ENCODE measurements at places on chromosomes 1 and 21.

DNA sequence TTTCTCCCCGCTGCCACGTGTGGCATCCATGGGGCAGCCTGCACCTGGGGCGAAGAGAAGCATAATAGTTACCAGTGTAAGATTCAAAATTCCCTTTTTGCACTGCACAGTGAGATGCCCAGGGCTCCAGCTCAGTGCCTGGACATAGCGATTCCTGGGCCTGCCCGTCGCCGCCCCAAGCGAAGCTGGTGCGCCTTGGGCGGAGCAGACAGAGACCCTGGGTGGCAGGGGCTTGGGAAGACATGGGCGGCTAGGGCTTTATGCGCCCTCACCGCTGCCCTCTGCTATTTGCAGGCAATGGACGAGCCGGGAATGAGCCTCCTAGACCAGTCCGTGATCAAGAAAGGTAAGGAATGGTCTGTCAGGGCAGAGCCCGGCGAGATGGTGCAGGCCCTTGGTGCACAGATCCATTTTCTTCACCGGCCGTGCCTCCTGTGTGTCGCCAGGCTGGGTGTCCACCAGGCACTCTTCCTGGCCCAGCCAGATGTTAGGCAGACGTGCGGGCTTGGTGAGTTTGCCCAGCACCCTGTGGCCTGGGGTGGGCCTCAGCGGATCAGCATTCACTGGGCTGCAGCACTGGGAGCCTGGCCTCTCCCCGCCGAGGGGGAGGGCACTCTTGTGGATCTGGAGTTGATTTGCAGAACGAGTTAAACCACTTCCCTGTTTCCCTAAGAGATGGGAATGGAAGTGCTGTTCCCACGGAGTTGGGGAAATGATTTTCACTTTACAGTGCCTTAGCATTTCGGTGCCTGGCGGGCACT lies 1.7 kb downstream of the TFAP2E start:
- DNase-seq, result no peak

DNA sequence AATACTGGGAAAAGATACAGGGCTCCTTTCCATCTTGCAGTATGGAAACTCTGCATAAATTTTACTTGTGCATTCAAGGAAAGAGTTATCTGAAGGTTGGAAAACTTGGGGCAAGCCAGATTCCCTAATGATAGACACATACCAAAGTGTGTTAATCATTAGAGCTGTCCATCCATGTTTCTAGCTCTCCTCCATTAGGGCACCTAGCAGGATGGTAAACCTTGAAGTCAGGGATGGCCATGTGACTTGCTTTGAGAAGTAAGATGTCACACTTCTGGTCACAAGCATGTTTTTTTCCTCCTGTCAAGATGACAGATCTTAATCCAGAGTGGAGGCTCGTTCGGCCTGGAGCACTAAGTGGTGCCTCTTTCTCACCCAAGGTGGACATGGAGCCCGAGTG lies 241.9 kb upstream of the RUNX1 start:
- no peak for DNase-seq

DNA sequence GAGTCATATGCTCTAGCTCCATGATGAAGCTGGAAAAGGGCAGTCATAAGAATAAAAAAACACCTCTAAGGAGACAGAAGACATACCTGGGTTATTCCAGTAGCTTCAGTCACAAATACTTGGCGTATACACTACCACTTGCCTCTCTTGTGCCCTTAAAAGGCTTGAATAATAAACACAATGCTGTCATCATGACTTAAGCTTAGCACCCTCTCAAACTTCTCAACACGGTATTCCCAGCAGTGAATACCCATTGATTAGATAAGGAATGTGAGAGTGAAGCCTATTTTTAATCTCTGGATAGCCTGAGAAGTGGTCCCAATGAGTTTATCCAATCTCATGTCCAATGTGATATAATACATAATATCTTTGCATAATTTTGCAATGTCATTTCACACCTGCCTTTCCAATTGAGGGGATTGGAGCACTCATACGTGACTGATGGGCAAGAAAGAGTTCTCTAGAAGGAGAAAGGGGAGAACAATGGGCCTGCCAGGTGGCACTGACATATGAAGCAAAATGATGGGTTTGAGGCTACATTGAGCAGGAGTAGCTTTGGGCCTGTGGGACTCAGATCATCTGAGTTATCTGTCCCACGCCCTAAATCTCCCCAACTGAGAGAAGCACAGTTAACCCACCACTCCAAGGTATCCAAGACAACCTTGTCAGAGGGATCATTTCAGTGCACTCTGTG lies 298.6 kb upstream of the DAB1 start:
- DNase-seq, result no peak

- DNase-seq, result no peak
These were observed 43.2 kb downstream of the MRPS6 start for GRCh38 chr21:34116569-34116968.

DNA sequence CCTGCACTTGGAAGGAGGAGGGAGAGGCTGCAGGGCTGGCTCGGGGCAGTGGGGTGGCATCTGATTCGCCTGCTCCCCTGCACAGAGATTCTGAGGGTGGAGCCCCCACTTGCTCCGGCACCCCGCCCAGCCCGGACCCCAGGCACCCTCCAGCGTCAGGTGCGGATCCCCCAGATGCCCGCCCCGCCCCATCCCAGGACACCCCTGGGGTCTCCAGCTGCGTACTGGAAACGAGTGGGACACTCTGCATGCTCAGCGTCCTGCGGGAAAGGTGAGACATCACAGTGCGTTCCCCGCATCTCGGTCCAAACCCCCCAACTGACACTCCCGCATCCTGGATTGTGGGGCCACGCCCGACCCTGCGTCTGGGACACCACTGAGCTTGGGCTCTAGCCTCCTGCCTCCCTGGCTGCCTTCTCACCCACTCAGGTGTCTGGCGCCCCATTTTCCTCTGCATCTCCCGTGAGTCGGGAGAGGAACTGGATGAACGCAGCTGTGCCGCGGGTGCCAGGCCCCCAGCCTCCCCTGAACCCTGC lies 7.9 kb downstream of the ADAMTSL4 start:
- DNase-seq, result no peak

- DNase-seq, result no peak
These were observed 24.9 kb downstream of the OLFML2B start for GRCh38 chr1:161998811-161999210.

GRCh38 chr1:76866566-76866965 lies 714 bp upstream of the ST6GALNAC5 start:
- no peak for DNase-seq
